ENCODE measurements at places on chromosomes 3 and 15. TPM values are rescaled to one million over a fixed set of nuclear protein-coding genes. Genes with fewer than 3 reads are reported as not detected.

The IQCF5 gene
- total RNA-seq, result not detected

The PPP4R2 gene
- 130 TPM for total RNA-seq

The SPESP1 gene
- not detected for total RNA-seq

- no peak for DNase-seq
- H3K36me3 ChIP-seq, result peaks cover 16% of the 10 kb centered on the region
- peak overlapping the region; percentile 42 for H3K27ac ChIP-seq
Observed at GRCh38 chr15:75862796-75863195, 19.5 kb downstream of the UBE2Q2 start.

DNA sequence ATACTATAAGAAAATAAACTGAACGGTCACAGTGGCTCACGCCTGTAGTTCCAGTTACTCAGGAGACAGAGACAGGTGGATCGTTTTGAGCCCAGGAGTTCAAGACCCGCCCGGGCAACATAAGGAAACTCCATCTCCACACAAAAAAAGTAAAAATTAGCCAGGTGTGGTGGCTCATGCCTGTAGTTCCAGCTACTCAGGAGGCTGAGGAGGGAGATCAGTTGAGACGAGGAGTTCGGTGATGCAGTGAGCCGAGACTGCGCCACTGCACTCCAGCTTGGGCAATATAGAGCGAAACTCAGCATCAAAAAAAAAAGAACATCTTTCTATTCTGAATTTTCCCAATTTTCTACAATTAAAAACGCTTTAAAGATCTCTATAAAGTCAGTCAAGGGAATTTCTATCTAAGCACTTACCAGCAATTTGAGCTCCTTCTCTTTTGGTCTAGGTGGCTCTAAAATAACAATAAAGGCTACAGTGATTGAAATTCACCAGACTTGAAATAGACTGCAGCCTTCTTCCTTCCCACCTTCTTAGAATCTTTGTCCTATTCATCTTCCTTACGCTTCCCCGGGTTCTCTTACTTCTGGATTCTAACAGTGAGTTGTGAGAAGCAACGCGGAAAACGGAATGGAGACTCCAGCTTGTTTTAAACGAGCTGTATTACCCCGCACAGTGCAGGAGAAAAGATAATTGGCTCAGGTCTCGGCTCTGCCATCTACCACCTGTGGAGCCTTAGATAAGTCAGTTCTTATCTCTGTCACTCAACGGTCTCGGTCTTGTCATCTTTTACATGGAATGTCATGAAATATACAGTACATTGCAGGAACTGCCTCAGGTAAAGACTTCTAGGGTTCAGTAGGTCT lies 812 bp upstream of the SEC62 start:
- peak overlapping the region; percentile 100 for H3K27ac ChIP-seq
- DNase-seq, result no peak
- peaks cover 17% of the 10 kb centered on the region for H3K27me3 ChIP-seq
- peak overlapping the region; percentile 93 for H3K4me3 ChIP-seq

- H3K27ac ChIP-seq, result no peak overlapping the region
- H3K4me3 ChIP-seq, result no peak overlapping the region
- no peak for DNase-seq
- no peaks in the 10 kb centered on the region for H3K36me3 ChIP-seq
- peaks cover 2% of the 10 kb centered on the region for H3K4me1 ChIP-seq
Observed at GRCh38 chr3:173921732-173922131, 524.2 kb downstream of the NLGN1 start.

DNA sequence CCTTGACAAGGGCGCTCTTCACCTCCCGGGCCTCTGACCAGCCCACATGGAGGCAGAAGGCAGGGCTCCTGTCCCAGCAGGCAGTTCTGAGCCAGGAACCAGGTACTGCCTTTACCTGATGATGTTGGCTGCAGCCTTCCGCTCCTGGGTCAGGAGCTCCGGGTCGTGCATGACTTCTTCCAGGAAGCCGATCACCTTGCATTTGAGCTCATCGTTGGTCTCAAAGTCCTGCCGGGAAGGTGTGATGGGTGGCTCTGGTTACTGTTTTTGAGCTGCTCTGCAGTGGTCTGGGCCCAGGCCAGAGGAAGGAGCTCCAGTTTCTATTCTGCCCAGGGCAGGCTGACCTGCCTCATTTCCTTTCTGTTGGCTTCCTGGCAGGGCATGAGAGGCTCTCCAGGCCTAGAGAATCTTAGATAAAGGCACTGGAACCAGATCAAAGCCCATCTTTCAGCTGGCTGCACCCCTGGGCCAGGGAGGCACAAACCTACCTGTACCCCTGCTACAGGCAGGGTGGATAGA lies 53.2 kb upstream of the CTSH start:
- DNase-seq, result no peak
- no peaks in the 10 kb centered on the region for H3K36me3 ChIP-seq
- peaks cover 9% of the 10 kb centered on the region for H3K27me3 ChIP-seq
- no peak overlapping the region for H3K27ac ChIP-seq
- H3K4me3 ChIP-seq, result no peak overlapping the region
- H3K4me1 ChIP-seq, result peaks cover 1% of the 10 kb centered on the region

Data from progenitor cell of endocrine pancreas (in vitro differentiated cells).